Stimulated activated CD8-positive, alpha-beta memory T cell treated with anti-CD3 and anti-CD28 coated beads, Interleukin-12 subunit alpha, Interleukin-12 subunit beta, amount 100 ng/mL, for 1 hour (primary cell): ENCODE measurements at places on chromosomes 3 and 15.

DNA sequence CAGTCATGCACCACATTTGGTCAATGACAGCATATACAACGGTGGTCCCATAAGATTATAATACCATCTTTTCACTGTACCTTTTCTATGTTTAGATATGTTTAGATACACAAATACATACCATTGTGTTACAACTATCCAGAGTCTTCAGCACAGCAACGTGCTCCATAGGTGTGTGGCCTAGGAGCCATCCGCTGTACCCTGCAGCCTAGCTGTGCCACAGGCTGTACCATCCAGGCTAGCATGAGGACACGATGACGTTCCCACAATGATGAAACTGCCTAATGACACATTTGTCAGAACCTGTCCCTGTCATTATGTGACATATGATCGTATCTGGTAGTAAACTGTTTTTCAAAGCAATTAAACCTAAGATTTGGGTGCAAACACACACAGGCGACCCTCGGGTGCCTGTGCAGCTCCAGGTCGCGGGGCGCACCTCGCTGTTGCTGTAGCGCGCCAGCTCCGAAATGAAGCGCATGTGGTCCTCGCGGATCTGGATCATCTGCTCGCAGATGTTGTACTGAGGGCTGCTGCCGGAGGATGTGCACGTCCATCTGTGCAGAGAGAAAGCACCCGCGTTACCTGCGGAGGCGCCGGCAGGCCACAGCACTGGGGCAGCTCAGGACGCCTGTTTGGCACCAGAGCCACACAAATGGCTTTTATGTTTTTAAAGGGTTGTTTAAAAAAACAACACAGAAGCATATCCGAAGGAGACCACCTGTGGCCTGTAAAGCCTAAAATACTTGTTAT lies 48.2 kb downstream of the CYFIP1 start:
- no peak for DNase-seq

- no peak for DNase-seq
Observed at GRCh38 chr3:19363071-19363470, 214.8 kb downstream of the KCNH8 start.

DNA sequence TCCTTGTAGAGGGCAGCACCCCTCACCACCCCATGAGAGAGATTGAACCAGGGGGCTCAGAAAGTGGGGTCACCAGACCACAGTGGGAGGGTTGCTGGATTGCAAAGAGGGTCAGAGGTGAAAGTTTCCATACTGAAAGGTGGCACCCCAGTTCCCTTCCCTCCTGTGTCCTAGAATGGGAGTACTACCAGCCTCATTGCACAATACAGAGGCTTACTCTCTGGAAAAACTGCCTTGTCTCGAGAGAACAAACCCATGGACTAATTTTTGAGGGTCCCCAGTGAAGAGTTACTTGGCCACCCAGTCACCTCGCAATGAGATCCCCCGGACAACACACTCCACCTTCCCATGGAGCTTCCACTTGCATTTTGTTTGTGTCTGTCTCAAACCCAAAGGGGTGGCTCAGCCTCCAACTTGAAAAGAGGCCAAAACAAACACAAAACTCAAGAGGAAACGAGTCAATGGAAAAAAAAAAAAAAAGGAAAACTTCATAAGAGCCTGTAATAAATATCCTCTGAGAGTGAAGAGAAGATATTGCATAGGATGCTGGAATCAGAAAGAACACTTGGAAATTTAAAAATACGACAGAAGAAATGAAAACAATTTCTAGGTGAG lies 18.6 kb downstream of the MESP2 start:
- no peak for DNase-seq

DNA sequence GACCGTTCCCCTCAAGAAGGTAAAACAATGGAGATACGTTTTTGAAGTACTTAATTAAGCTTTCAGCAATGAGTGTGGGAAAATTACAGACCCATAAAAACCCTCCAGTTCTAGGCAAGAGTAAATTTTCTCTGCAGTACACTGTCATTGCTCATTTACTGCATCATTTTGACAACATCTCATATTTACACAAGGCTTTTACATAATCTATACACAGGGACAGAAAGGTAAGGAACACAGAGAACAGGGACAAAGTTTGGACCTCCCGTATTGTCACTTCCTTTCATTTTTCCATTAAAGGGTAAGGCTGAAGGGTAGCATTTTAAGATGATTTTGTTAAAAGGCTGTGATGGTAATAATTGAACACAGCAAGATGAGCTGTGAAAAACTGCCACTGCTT lies 7.4 kb upstream of the HGD start:
- DNase-seq, result no peak

- no peak for DNase-seq
Observed at GRCh38 chr3:183308751-183309150, 55.7 kb downstream of the B3GNT5 start.

GRCh38 chr3:114364806-114365654 lies 71.2 kb downstream of the TIGIT start:
- no peak for DNase-seq

- no peak for DNase-seq
Observed at GRCh38 chr3:132047209-132047608, 12.4 kb upstream of the CPNE4 start.

DNA sequence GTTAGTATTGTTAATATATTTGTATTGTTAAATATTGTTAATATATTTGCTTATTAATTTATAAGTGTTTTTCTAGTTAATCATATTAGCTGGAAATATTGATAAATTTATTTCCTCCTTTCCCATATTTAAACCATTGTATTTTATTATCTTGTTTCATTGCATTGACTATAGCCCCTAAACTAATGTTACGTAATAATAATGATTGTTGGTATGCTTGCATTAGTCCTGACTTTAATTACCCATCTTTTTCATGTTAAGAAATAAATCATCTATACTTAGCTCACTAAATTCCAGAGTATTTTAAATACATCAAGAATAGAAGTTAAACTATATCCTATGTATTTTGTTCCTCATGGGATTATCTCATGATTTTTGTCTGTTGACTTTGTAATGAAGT lies 368.2 kb downstream of the LSAMP start:
- no peak for DNase-seq

- no peak for DNase-seq
Observed at GRCh38 chr3:126528800-126529541, 5.0 kb downstream of the CHST13 start.

GRCh38 chr3:20523293-20523692 lies 337.3 kb upstream of the SGO1 start:
- DNase-seq, result no peak

- DNase-seq, result no peak
Observed at GRCh38 chr15:78170848-78171773, 21.9 kb downstream of the IDH3A start.

GRCh38 chr3:164375538-164375937 lies 702.8 kb downstream of the SI start:
- no peak for DNase-seq

DNA sequence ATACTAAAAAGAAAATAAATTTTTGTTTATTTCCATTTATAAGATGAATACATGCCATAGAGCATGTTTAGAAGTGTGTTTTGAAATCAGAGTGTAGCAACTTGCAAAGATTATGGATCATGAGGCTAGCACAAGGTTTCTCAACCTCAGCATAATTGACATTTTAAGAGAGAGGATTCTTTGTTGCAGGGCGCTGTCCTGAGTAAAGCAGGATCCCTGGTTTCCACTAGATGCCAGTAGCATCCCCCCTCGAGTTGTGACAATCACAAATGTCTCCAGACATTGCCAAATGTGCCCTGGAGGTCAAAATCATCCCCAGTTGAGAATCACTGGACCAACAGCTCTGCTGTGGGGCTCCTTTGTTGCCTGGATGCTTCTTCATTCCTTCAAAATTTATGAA lies 128.5 kb upstream of the RBMS3 start:
- no peak for DNase-seq

GRCh38 chr3:142095841-142096240 lies 53.5 kb downstream of the TFDP2 start:
- DNase-seq, result no peak

- no peak for DNase-seq
Observed at GRCh38 chr3:175111036-175111435, 251.9 kb downstream of the NAALADL2 start.

GRCh38 chr3:39216176-39216790 lies 23.9 kb upstream of the XIRP1 start:
- no peak for DNase-seq

DNA sequence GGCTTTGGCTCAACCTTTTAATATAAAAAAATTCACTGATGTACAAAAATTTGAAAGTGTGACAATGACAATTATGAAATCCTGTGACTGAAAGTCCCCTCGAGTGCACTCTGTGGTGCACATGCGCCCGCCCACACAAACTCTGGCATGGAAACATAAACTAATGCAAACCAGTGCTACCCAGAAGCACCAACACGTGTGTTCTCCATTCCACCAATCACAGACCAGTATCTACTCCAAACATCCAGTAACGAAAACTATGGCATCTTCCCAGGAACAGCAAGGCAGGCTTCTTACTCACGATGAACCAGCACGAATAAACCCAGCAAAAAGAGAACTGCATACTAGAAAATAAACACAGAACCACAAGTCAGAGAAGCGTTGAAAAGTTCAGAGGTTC lies 11.7 kb upstream of the NMB start:
- DNase-seq, result no peak

GRCh38 chr3:33218446-33219174 lies at the start of gene SUSD5:
SUSD5 (minus strand) TSS chr3:33218810; CDS start chr3:33218797, 13 bp downstream.
- DNase-seq, result no peak

DNA sequence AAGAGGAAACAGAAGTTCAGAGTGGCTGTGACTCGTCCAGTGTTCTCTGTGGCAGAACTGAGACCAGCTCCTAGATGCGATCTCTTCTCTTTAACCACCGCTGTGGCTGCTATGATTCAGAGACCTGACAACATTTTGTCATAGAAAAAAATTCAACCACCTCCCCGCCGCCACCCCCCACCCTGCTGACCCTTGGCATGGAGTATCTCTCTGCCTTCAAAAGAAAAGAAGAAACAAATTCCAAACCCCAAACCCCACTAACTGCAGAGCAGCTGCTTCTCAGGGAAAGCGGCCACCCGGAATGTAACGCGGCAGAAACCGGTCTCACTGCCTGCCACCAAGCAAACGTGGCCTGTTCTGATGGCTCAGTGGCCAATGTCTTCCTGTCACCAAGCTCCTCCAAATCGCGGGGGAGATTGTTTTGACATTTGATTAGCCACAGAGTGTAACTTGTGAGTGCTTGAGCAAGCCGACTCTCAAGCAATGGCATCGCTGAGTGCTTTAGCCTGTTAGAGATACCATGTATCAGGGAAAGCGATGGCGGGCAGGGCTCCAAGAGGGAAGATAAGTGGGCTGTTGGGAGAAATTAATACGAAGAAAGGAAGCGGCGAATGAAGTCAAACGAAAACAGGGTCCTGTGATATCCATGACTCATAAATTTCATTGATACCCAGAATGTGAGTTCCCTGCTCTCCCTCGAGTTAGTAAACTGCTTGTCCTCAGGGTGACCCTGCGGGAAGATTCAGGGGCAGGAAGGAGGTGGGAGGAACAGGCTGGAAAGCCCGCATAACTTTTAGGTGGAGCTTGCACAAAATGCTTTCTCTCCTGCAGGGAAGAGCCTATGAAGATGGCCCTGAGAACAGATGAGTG lies 44.8 kb upstream of the TLE3 start:
- DNase-seq, result no peak

DNA sequence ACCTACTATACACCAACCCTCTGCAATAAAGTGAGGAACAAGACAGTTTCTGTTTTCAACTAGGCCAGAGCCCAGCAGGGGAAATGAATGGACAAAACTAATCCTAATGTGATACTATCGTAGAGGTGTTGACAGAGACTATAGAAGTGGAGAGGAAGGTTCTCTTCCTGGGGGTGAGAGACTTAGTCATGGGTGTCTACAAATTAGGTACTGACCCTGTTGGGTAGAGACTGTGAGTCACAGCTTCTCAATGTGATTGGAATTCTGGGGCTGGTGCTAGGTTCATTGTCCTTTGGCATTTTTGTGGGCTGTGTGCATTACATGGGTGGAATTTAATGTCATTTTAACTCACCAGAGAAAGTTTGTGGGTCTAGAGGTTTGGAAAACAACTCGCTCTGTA lies 79.3 kb downstream of the ADAMTSL3 start:
- DNase-seq, result no peak
